Activated naive CD8-positive, alpha-beta T cell treated with anti-CD3 and anti-CD28 coated beads for 36 hours (primary cell): ENCODE measurements at places on chromosomes 12 and 14. TPM values are rescaled to one million over a fixed set of nuclear protein-coding genes. Genes with fewer than 3 reads are reported as not detected.

TCL1B gene
- not detected for total RNA-seq

SLC6A13 gene
- 0.40 TPM for total RNA-seq

CPNE6 gene
- total RNA-seq = not detected

PMEL gene
- total RNA-seq = 0.25 TPM
